G401 (cell line): ENCODE measurements at places on chromosomes 2 and 18. TPM values are rescaled to one million over a fixed set of nuclear protein-coding genes. Genes with fewer than 3 reads are reported as not detected.

Gene IL36RN
- not detected in 2 replicates for total RNA-seq

Gene SCN7A
- total RNA-seq = not detected in 2 replicates

Gene LRRTM1
- total RNA-seq = 0.07 TPM in 1 of 2 replicates, not detected in the other

Gene FAM98A
- 8.9 and 21.8 TPM in 2 replicates for total RNA-seq

Gene ALLC
- not detected in 2 replicates for total RNA-seq

Gene SFTPB
- total RNA-seq = not detected in 2 replicates

Gene FHOD3
- total RNA-seq = 0.03 TPM in 1 of 2 replicates, not detected in the other

Gene SLC4A3
- 4.1 and 5.0 TPM in 2 replicates for total RNA-seq

Gene MAP3K19
- total RNA-seq = not detected in 2 replicates

Gene COL3A1
- 347 and 349 TPM in 2 replicates for total RNA-seq

Gene RGPD4
- 0.03 TPM in 1 of 2 replicates, not detected in the other for total RNA-seq

Gene LIMS1
- total RNA-seq = 18.3 and 68.3 TPM in 2 replicates

Gene GALNT1
- total RNA-seq = 192 and 279 TPM in 2 replicates

Gene SLC4A5
- total RNA-seq = not detected in 2 replicates

Gene UBE2E3
- total RNA-seq = 77.7 and 119 TPM in 2 replicates

Gene CYBRD1
- total RNA-seq = 21.7 and 26.2 TPM in 2 replicates

Gene TXNDC2
- 0.06 TPM in 1 of 2 replicates, not detected in the other for total RNA-seq

Gene ACMSD
- total RNA-seq = not detected in 2 replicates

Gene TCF23
- not detected in 2 replicates for total RNA-seq

Gene POTEJ
- total RNA-seq = not detected in 2 replicates

Gene FLACC1
- 0.24 and 1.5 TPM in 2 replicates for total RNA-seq

Gene CASP8
- total RNA-seq = 34.6 and 55.9 TPM in 2 replicates

Gene RAB6C
- not detected in 2 replicates for total RNA-seq

Gene GRP
- not detected in 2 replicates for total RNA-seq

Gene DES
- total RNA-seq = not detected in 2 replicates

Gene GPR75
- total RNA-seq = not detected in 2 replicates

Gene ALPP
- 6.2 and 9.0 TPM in 2 replicates for total RNA-seq

Gene NEMP2
- 4.9 and 5.1 TPM in 2 replicates for total RNA-seq

Gene MTX2
- 48.7 and 57.6 TPM in 2 replicates for total RNA-seq

Gene CD8B
- not detected in 2 replicates for total RNA-seq

Gene PLA2R1
- not detected in 2 replicates for total RNA-seq

Gene IL36G
- total RNA-seq = not detected in 2 replicates
